ENCODE measurements at places on chromosomes 6 and 20. TPM values are rescaled to one million over a fixed set of nuclear protein-coding genes. Genes with fewer than 3 reads are reported as not detected.

The ABHD16A gene
- total RNA-seq: 56.8 TPM

The SLC16A10 gene
- total RNA-seq: 6.0 TPM

The FYN gene
- 21.5 TPM for total RNA-seq

The USP49 gene
- total RNA-seq: 1.7 TPM

The IL17F gene
- total RNA-seq: 0.32 TPM

The ARMC2 gene
- total RNA-seq: 2.5 TPM

The MATN4 gene
- not detected for total RNA-seq

The POM121L2 gene
- total RNA-seq: 0.13 TPM

The SLC35F1 gene
- 1.1 TPM for total RNA-seq

The FILIP1 gene
- total RNA-seq: 0.57 TPM

The AGER gene
- 4.1 TPM for total RNA-seq

The KCNK16 gene
- not detected for total RNA-seq

The MMP24 gene
- 0.15 TPM for total RNA-seq
